SK-N-MC (cell line): ENCODE measurements at places on chromosomes 1 and 21.

- DNase-seq: no peak
Measured at GRCh38 chr1:22837332-22837731, 126.7 kb downstream of the EPHB2 start.

DNA sequence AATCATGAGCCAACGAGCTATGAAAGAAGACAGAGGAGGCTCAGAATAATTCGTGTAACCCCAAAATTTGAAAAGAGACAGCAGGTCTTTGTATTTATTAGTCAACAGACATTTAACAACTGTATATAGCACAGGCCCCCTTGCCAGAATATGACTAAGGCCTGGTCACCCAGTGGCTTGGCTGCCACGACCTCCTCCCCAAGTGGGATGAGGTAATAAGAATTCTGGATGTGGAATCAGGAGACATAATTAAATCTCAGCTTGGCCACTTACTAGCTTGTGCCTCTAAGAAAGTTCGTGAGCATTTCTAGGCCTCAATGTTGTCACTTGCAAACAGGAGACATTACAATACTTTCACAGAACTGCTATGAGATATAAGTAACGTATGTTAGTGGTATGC lies 134.2 kb upstream of the TNFSF4 start:
- DNase-seq: no peak

DNA sequence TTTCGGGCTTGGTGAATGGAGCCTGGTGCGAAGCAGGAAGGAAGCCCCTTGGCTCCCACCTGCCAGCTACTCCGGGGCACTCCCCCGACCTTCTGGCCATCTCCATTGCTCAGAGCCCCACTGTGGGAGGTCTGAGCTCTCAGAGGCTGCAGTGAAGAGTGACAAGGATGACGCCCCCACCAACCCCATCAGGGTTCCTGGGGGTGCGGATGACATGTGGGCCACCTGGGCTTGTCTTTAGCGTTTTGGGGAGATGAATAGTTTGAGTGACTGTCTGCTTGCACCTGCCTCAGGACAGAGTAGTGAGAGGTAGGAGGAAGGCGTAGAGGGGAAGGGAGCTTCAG lies 43.2 kb upstream of the LBR start:
- DNase-seq: no peak

GRCh38 chr1:116253566-116254382 lies 119.3 kb upstream of the ATP1A1 start:
- DNase-seq: no peak
